ENCODE measurements at places on chromosomes 4 and X.

GRCh38 chr4:88897180-88897579 lies 159.8 kb downstream of the FAM13A start:
- DNase-seq = no peak

DNA sequence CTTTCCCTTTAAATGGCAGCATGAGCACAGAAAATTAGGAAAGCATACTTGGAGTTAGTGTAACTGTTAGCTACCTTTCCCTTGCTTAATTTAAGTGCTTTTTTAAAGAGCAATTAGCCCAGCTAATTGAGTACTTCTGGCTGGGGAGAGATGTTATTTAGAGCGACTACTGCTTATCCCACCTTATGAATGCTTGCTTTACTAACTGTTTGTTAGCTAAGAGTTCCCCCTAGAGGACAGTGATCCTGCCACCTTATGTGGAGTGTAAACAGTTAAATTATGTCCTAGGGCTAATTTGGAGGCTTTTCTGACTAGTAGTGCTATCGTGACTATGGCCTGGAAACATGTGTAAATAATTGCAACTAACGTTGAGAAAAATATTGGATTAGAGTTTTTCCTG lies 909.4 kb downstream of the FSTL5 start:
- DNase-seq = no peak

GRCh38 chrX:41875142-41875541 lies 48.2 kb downstream of the CASK start:
- no peak for DNase-seq

- peak; percentile 1 for DNase-seq
These were observed 110.4 kb downstream of the RPA4 start for GRCh38 chrX:96994093-96994492.

GRCh38 chr4:112296949-112297880 lies at the start of gene ALPK1:
Gene ALPK1 (plus strand): TSS chr4:112297369.
- DNase-seq = peak; percentile 92

DNA sequence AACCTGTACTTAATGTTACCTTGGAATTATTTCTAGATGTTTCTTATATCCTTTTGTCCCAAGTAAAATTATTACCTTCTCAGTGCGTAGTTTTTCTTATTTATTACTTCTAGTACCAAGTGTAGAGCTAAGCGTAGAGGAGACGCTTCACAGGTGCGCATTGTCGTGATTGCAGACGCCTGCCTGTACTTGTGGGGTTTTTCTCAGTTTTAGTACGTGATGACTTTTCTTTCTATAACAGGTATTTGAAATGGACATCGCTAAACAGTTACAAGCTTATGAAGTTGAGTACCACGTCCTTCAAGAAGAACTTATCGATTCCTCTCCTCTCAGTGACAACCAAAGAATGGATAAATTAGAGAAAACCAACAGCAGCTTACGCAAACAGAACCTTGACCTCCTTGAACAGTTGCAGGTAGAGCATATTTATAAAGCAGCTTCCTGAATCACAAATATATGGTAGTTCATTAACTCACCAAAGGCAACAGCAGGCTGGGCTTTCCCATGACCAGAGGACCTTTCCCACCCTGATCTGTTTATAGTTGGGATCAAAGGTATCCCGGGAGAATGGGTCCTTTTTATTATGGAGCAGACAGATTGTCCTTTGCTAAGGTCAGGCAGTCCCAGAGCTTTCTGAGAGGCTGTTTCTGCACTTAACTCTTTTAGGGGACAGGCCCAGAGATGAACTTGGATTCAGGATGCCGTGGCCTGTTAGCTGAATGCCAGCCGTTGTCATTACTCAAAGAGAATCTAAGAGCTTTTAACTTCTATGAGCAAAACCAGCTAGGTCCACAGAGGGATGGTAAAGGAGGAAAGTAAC lies 172.9 kb downstream of the PTTG2 start:
- DNase-seq = no peak

- DNase-seq = no peak
These were observed 179.0 kb downstream of the SPCS3 start for GRCh38 chr4:176498617-176499256.

- DNase-seq = no peak
These were observed 206.3 kb upstream of the ANXA3 start for GRCh38 chr4:78345237-78345636.

- no peak for DNase-seq
These were observed 7.4 kb upstream of the HDAC6 start for GRCh38 chrX:48794340-48794910.

GRCh38 chrX:144732588-144732987 lies 514.7 kb upstream of the SPANXN1 start:
- DNase-seq = no peak

- DNase-seq = no peak
These were observed 55.7 kb downstream of the AFF1 start for GRCh38 chr4:86990510-86990909.

DNA sequence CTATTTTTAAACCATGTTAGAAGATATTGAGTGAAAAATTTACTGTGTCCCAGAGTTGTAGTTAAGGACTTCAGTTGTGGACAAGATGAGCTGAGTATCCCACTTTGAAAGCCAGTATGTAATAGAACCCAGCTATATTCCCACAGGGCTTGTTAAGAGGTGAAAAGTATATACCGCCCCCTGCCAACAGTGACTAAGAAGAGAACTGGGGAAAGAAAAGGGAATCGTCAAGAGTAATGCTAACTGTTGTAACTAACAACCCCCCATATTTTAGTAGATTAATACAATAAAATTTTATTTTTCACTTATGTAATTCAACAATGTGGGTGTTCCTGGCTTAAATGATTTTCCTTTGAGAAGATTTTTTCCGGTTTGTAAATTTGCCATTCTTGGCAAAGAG lies 250.4 kb upstream of the GIMD1 start:
- no peak for DNase-seq

DNA sequence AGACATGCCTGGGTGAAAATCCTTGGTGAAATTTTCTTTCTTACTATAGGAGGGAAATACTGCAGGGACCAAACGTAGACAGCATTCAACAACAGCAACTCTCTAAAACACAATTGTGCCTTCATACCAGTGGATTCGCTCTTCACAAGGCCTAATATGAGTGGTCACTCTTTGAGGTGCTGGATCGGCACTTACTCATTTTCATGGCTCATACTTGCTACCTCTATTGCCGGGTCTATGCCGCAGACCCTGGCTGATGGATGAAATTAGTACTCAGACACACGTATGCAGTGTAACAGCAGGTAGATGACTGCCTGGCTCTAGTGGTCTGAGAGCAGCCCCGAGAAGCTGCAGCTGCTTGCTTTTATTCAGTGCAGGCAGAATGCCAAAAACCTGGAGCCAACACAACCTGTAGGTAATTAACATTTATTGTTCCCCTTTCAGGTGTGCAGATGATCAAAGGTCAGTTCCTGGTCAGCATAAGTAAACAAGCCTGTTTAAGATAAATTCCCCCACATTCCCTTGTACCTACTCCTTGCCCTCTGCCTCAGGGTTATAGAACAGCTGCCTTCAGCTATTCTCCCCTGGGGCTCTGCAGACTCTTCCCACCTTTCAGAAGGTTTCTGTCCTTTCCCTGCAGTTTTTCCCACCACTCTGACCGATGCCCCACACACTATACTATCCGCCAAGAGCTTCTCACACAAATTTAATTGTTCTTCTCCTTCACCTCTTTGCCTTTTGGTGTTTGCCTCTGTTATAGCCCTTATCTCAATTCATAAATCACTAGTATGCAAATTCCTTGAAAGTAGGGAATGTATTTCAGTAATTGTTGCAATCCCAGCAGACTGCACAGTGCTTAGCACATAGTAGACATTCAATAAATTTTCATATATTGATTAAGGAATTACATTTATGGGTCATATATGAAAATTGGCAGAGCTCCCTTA lies 210.0 kb downstream of the SPANXN3 start:
- DNase-seq = no peak

DNA sequence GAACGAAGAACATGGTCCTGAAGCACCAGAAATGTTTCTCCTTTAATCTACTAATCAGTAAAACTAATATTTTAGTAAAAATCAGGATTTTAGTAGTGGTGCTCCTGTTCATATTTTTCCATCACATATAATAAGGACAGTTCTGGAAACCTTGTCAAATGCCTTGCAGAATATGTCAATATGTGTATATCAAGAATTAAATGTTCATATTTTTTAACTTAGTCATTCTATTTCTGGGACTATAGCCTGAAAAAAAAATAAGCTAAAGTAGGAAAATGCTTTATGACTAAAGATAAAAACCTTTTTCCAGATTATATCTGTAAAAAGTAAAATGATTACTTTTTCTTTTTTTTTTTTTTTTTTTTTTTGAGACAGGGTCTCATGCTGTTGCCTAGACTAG lies 65.1 kb downstream of the MAB21L2 start:
- no peak for DNase-seq

- no peak for DNase-seq
These were observed 129.2 kb downstream of the FAM53A start for GRCh38 chr4:1554876-1555265.

DNA sequence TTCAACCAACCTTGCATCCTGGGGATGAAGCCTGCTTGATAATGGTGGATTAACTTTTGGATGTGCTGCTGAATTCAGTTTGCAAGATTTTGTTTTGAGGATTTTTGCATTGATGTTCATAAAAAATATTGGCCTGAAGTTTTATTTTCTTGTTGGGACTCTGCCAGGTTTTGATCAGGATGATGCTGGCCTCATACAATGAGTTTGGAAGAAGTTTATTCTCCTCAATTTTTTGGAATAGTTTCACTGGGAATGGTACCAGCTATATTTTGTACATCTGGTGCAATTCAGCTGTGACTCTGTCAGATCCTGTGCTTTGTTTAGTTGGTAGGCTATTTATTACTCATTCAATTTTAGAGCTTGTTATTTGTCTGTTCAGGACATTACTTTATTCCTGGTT lies 340.3 kb upstream of the TRAM1L1 start:
- DNase-seq = no peak

DNA sequence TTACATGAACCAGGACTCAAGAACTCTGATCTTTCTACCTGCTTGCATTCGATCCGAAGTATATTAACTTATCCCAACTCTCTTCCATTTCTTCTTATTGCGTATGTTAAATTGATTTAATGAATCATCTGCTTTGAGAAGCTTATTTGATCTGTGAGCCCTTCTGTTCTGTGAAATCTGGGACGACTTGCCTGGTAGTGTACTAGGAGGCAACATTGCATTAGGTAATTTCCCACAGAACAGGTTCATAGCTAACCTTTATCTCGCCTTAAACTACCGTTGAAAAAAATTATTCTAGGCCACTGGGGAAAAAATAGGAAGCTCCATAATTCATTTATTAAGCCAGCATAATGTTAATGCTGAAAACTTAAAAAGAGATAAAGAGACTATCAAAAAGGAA lies 67.2 kb upstream of the MAB21L2 start:
- no peak for DNase-seq

- DNase-seq = no peak
These were observed 46.1 kb upstream of the S100G start for GRCh38 chrX:16603822-16604221.

- DNase-seq = no peak
These were observed 61.3 kb upstream of the MAGEB10 start for GRCh38 chrX:27746516-27746915.
